HepG2 (cell line): ENCODE measurements at places on chromosomes 12 and 14.

- no peak for DNase-seq
Measured at GRCh38 chr12:84858796-84859195, 53.8 kb downstream of the SLC6A15 start.

GRCh38 chr12:117010693-117011451 is 88.3 kb downstream of the TESC start:
- no peak for DNase-seq

DNA sequence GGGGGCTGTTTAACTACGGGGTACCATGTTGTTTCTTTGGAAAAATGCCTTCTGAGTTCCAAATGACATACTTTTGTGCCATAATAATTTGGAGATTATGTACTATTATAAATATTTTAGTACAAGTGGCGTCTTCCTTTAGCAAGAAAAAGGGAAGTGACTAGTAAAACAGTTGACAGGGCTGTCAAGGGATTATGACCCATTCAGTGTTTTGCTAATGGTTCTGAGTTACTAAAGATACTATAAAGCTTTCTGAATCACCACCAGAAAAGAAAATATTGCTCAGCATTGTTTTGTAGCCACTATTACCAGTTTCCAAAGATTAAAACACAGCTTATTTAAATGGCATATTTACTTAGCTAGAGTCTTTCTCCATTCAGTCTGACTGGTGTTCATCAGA is 334.9 kb downstream of the SNAPC1 start:
- no peak for DNase-seq

GRCh38 chr12:82964446-82964845 is 277.7 kb downstream of the TMTC2 start:
- no peak for DNase-seq

- DNase-seq: peak; percentile 98
Measured at GRCh38 chr12:53441040-53441833, at the start of gene PRR13. PRR13 (plus strand) TSS chr12:53441734; CDS start chr12:53442715, 981 bp downstream.

GRCh38 chr12:19482551-19483109 is 43.3 kb downstream of the AEBP2 start:
- no peak for DNase-seq

- DNase-seq: no peak
Measured at GRCh38 chr14:19949218-19949617, 18.5 kb downstream of the OR4K1 start.

DNA sequence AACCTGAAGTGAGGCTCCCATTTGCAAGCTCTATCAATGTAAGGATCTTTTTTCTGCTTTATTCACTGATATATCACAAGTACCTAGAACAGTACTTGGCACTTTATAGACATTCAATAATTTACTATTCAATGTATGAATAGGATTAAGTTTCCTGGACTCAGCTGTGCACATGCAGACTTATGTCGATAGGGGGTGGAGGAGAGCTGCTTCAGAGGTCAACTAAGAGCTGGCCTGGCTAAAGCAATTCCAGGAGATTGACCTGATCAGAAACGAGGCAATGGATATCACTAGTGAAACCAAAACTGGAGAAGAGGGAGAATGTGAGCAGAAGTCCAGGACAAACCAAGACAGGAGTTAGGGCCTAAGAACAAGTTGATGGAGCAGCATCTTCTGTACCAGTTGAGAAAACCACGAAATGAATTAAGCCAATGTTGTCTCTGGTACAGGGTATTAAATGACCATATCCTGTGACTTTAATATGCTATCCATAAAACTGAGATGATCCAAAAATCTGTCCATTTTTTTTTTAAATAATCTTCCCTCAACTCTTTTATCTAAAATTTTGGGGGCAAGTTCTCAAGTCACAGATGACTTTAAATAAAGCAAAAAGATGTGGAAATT is 169.2 kb downstream of the PIK3C2G start:
- peak; percentile 24 for DNase-seq

DNA sequence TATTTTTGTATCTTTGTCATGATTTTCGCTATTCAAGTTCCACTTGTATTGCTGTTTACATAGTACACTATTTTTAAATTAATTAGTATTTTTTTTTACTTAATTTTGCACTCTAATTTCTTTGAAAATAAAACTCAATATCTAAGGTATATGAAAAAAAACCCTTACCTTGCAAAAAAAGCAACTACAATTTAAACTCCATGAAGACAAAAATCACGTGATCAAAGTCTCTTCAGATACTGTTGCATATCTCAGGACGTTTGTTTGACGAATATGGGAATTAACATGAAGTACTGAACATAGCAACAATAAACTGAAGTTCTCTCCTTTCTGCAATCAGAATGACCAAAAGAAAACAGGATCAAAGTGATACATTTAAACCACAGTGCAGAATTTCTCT is 968.4 kb upstream of the SEL1L start:
- DNase-seq: no peak

GRCh38 chr14:76541594-76542219 is 165.8 kb downstream of the ESRRB start:
- DNase-seq: no peak

GRCh38 chr12:27616356-27617142 is 79.7 kb upstream of the REP15 start:
- DNase-seq: no peak

DNA sequence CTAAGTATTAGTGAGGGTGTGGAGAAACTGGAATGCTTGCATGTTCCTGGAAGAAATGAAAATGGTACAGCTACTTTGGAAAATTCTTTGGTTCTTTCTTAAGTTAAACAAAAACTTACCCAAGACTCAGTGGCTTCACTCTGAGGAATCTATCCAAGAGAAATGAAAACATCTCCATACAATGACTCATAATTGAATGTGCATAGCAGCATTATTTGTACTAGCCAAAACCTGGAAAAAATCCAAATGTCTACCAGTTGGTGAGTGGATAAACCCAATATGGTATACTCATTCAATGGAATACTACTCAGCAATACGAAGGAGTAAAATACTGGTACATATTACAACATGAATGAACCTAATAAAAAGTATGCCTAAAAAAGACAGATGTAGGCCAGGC is 18.0 kb upstream of the CRACR2A start:
- DNase-seq: no peak

DNA sequence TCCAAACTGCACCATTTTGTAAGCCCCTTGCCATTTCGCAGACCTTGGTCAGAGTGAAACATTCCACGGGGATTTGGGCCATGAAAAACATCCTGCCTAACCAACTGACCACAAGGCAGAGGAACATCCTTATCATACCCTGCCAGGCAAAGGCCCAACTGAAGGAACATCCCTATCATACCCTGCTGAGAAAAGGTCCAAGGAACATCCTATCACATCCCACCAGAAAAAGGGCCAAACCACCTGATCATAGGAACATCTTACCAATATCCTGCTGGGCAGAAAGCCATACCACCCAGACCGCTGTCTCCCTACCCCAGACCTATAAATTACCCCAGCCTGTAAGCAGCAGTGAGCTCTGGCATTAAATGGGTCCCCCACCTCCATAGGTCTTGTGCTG is 19.4 kb upstream of the LRRC9 start:
- no peak for DNase-seq

GRCh38 chr14:85016496-85016895 is 513.4 kb upstream of the FLRT2 start:
- DNase-seq: no peak

DNA sequence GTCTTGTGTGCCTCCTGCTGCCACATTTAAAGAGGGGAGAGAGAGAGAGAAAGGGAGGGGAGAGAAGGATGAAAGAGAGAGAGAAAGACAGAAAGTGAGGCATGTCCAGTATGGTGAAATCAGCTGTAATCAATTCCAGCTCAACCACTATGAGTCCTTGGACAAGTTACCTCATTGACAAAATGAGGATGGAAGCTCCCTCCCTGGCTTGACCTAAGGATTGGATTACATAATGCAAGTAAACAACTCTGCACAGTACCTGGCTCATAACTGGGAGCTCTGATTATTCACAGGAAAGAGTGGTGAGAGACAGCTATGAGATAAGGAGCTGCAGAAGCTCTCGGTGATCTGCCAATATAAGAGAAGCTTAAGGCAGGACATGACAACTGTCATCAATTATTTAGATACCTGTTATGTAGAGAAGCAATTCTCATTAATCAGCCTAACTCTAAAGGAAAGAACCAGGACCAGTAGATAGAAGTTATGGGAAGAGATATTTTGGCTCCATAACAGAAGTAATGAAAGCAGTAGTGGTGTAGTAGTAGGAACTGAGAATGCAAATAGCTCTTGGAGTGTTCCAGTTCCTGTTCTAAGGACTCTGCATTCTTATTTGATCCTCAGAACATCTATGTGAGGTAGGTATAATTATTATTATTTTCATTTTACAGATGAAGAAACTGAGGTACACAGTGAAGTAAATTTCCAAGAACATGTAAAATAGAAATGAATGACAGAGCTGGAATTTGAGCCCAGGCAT is 791.6 kb downstream of the DIO2 start:
- DNase-seq: no peak
